Urinary bladder (tissue), 4 donors: ENCODE measurements at places on chromosomes 16 and 17.

DNA sequence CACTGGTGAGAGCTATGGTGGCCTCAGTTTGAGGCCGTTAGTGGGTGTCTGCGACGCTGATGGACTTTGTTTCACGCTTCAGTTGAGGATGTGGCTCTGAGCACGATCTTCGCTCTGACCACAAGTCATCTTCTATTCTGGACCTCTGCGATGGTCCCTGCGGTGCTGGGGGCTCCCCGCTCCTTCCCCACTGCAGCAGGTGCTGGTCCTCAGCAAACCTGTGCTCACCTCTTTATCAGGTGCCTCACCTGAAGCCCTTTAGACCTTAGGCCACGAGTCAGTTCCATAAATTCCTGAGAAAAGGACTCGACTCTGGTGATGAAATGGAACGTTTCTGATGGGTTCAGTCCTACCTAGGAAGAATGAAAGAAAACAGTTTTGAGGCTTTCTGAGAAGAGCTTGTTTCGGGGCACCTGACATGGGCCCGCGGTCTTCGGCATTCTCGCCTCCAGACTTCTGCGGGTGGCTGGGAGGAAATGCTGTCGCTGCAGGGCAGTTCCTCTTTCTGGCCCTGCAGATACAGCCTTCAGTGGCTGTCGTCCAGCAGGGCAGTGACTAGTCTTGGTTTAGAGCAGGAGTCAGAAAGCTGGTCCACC is 4.7 kb downstream of the KCTD5 start:
- no peak for DNase-seq

DNA sequence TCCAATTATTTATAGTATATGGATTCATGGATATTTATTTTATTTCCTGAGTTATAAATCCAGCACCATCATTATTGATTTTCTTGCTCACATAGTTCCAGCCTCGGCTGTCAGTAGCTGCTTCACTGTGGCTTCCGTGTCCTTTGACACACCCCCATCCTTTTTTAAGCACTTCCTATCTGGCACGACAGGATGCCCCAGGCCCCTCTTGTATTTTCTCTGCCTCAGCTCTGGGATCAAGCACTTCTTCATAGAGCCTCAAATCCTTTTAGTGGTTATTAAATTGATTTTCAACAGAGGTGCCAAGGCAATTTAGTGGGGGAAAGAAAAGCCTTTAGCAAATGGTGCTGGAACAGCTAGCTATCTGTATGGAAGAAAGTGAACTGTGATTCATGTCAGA is 59.8 kb downstream of the GAN start:
- no peak for DNase-seq

DNA sequence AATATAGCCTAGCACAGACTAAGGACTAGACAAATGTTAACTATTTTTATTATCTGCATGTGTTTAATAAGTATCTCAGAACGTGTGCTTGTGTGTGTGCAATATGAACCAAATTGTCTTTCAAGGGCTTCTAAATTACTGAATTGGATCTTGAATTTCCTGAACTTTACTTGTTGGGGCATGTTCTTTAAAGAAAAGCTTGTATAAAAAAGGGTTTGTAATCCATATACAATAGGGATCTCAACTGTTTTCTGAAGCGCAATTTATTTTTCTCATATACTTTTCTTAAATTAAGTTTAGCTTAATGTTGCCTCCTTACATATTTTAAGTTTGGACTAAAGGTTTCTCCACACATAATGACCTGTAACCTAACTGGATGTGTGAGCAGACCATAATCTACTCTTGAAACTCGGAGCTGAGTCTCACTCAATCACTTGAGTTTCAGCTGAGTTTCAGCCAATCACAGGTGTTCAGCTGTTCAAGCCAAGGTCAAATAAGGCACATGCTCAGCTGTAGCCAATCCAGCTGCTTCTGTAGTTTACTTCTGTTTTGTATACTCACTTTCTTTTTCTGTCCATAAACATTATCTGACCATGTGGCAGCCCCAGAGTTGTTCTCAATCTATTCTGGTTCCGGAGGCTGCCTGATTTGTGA is 72.3 kb downstream of the CDK5R1 start:
- DNase-seq = no peak

GRCh38 chr17:978103-979093 is 1.2 kb downstream of the NXN start:
- DNase-seq = no peak

GRCh38 chr16:7772722-7773121 is 440.1 kb downstream of the RBFOX1 start:
- no peak for DNase-seq

DNA sequence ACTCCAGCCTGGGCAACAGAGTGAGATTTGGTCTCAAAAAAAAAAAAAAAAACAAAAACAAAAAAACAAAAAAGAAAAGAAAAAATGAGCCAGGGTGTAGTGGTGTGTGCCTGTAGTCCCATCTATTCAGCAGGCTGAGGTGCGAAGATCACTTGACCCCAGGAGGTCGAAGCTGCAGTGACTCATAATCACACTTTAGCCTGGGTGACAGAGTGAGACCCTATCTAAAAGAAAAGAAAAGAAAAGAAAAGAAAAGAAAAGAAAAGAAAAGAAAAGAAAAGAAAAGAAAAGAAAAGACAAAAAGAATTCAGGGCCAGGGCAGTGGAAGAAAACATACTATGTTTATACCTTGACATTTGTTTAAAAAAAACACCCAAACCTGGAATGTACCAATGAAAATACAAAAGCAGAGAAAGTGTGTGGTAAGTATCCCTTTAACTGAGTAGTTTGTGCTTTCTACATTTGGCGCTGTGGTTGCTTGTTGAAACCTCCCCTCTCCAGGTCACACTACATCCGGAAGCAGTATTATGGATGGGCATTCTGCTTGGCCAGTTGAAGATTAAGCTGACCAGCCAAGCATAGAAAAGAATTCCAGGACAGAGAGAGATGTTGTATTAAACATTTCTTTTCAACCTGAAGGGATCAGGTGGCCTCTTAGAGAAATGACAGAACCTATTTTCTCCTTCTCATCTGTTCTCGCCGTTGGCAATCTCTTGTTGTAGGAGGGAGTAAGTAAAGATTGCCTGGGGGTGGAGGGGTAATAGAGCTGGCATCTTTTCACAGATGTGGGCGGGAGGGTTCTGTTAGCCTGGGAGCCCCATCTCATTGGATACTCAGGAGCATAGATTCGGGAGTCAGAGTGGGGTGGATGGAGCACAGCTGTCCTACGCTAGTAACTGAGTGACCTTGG is 12.1 kb upstream of the PRKCB start:
- no peak for DNase-seq

GRCh38 chr17:35786941-35787432 is 8.5 kb downstream of the MMP28 start:
- no peak for DNase-seq

GRCh38 chr17:2366747-2367494 is 29.6 kb downstream of the SGSM2 start:
- DNase-seq = no peak

GRCh38 chr16:88502776-88503280 is 49.7 kb downstream of the ZFPM1 start:
- no peak for DNase-seq

GRCh38 chr17:36943250-36944191 is 5.2 kb upstream of the AATF start:
- no peak for DNase-seq

- no peak for DNase-seq
Measured at GRCh38 chr16:85584819-85585282, 28.3 kb upstream of the GSE1 start.

DNA sequence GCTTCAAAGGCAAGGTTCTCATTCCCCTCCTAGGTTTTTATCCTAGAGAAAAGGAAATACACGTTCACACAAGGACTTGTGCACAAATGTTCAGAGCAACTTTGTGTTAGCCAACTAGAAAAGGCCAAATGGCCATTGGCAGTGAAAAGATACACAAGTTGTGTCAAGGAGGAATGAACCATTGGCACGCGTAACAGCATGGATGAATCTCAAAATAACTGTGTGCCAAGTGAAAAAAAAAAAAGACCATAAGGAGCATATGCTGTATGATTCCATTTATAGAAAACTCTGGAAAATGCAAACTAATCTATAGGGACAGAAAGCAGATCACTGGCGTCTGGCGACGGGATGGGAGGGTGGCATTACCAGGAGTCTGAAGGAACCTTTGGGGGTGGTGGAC is 333.8 kb downstream of the SNX29 start:
- DNase-seq = no peak

DNA sequence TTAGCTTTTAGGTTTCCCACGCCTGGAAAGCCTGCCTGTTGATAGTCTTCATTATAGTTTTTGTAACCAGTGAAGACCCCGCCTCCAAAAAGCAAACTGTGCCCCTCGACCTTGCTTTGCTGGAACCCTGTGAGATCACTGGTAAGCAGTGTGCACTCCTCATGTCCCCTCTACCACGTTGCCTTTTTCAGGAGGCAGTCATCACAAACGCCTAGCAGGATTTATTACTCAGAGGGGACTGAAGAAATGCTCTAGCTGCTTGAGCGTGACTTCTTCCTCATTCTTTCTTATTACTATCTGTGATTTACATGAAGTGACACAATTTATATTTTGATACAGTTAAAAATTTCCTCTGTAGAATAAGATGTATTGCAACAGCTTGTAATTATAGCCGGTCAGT is 6.5 kb upstream of the KRTAP3-1 start:
- DNase-seq = no peak

DNA sequence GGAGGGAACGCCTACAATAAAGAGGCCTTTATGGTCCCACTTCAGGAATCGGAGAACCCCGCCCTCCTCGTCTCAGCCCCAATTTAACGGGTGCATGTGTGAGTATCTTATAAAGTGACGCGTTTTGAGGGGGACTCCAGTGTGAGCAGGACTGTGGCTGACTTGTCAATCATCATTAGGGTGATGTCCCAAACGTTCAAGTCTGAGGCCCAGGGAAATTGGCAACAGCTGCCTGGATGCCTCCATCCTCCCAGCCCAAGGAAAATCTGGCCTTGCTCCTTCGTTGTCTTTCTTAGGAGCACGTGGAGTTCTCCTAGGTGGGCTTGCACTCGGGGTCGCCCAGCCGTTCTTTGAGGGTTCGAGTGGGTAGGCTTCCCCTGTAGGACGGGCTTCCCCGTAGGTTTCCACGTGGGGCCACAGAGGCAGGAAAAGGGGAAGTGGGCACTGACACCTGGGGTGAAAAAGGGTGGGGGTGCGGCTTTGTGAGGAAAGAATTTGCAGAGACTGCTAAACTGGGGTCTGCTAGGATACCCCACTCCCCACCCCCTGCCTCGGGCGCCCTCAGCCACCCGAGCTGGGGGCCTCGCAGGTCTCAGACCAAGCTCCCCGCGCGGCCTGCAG is 561 bp upstream of the HERPUD1 start:
- no peak for DNase-seq

DNA sequence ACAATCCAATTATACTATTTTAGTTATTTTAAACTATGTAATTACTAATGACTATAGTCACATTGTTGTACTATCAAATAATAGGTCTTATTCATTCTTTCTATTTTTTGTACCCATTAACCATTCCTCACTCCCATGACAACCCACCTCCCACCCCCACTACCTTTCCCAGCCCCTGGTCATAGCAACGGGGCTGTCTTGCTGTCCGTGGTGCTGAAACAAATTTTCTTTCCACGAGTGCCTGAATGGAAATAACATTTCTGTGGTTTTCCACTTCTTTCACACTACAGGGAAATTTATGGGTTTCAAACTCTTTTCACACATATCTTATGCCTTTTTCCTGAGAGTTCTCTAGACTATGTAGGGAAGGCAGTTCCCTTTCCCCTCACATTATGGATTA is 326.6 kb downstream of the PHKB start:
- DNase-seq = no peak

- DNase-seq = no peak
Measured at GRCh38 chr17:71934520-71934919, 186.3 kb upstream of the SOX9 start.

DNA sequence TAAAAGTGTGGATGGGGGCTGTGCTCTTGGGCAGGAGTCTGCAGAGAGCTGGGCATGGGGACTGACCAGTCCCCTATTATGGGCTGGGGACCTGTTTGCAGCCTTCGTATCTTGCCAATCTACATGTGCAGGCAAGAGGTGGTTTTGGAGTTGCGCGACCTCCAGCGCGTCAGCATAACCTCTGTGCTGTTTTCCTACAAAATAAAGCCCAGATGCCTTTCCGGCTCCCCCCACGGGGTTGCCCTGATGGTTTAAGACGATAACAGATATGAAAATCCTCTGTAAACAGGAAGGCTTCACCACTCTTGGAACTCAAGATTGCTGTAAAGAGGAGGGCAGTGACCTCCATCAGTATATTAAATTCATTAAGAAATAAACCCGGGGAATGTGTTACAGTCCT is 16.5 kb upstream of the SPPL2C start:
- DNase-seq = no peak

- DNase-seq = no peak
Measured at GRCh38 chr16:88769617-88770460, 15.2 kb downstream of the PIEZO1 start.

DNA sequence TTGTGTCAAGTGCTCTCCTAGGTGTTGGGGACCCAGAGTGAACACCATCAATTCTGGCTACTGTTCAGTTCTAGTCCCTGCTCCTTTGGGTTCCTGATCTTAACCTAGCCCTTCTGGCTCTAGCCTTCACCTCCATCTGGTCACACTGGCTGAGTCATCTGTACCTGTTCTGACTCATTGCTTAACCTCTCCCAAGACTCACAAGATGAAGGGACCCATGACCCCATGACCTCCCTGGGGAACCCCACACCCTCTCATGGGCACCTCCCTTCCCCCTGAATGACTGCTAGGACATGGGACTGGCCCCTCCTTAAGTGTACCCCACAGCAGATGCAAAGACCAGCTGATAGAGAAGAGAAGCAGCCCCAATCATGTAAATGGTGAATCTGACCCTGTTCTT is 345.8 kb upstream of the CDH5 start:
- no peak for DNase-seq

DNA sequence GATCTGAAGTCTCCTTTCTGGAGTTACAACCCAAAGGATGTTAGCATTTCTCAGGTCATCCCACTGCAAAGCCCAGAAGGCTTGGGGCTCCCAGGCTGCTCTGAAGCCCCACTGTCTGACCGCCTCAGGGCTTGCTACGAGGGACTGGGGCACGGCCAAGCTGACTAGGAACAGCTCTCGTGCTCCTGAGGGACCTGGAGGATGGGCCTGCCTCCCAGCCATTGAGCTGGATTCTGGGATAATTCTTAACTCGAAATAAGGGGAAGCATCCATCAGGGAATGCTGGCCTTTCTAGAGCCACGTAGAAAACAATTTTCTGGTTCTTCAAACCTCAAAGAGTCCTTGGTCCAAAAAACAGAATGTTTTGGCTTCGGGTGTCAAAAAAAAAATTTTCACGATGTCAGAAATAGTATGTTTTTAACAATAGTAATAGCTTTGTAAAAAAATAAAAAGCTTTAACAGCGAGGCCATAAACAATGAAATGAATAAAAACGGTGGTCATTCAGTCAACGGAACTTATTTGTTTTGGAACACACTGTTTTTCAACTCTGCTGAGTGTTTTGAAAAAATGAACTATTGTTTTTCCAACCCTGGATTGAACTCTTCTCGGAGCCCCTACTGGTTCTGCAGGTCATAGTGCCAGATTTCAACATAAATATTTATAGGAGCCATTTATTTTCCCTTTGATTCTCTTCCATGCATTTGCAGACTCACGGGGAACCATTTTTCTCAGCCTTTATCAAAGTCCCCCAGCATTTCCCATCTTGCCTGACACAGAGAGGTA is 16.4 kb upstream of the HERPUD1 start:
- no peak for DNase-seq
